ENCODE measurements at places on chromosomes 5 and 9.
A peak's percentile ranks its signal among the peaks of the same experiment; 100 is the strongest.

DNA sequence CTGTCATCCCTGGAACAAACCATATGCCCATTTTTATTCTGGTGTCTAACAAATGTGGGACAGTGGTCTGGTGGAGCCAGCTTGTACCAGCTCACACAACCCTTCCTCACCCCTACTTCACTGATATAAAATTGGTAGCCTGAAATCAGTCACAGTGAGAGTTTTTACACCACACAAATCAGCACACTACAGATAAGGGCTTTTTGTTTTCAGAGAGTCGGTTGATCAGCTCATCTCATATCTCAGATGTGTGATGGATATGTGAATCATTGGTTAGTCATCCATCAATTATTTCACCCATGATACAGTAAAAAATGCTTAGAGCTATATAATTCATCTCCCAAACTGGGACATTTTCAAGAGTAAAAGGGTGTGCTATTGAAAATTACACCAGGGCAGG is 529.2 kb downstream of the EBF1 start:
- DNase-seq: no peak

DNA sequence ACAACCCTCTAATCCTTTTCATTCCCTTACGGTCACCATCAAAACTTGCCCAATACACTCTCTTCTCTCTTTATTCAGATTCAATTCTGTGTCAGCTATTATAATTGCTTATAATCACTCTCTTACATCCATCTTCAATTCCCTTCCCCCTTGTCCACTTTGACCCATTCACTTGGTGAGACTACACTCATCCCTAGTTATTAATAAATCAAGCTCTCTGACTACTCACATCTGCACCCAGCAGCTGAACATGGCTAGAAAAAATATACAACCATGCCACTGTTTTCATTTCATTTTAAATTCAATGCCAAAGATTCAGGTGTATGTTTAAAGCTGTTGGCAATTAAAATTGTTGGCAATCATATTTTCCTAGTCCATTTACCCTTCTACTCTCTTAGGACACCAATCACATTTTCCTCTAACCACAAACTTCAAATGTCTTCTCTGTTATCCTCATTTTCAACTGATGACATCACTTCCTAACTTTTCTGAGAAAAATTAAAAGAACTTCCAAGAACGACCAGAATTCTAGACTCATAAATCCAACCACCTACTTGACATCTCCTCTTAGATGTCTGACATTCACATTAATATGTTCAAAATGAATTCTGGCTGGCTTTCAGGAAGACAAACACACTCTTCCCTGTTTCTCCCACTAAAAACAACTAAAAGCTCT is 5.5 kb downstream of the C5orf15 start:
- no peak for DNase-seq

GRCh38 chr5:6518298-6519057 is 69.8 kb downstream of the UBE2QL1 start:
- DNase-seq: no peak

GRCh38 chr9:78441396-78441795 is 144.5 kb downstream of the PSAT1 start:
- no peak for DNase-seq

DNA sequence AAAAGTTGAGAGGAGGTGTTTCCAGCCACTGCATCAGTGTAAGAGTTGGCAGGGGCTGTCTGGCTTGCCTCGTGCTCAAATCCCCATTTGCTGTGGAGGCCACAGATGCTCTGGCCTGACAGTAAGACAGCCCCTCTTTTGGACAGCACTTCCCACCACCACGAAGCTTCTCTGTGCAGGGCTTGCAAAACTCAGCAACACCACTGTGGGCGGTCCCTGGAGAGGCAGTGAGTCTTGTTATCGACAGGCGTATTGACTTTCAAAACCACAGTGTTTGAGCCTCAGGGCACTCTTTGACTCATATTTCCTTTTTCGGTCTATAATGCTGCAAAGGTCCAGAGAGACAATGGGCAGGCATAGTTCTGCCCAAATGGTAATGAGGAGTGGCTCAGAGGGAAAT is 539.5 kb downstream of the EBF1 start:
- no peak for DNase-seq

DNA sequence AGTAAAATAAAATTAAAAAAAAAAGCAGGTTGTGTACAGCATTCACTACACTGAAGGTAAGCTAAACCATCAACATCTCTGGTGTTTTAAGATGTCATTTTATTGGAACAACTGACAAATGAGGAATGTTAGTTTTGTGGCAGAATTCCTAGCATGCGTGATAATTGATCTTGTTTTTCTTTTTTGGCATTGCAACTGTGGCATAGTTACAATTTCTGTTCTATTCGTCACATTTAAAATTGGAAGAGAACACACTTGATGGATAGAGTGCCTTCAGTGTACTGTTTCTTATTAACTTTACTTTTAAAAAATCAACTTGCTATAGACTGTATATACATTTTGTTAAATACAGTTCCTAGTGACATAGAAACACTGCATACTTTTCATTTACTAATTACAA is 43.6 kb upstream of the TNFSF15 start:
- DNase-seq: no peak

GRCh38 chr5:17243287-17244063 is 26.0 kb downstream of the BASP1 start:
- no peak for DNase-seq

GRCh38 chr5:59036274-59036961 is 453.5 kb downstream of the RAB3C start:
- DNase-seq: peak; percentile 19

- no peak for DNase-seq
These were observed 246.6 kb downstream of the DEPDC1B start for GRCh38 chr5:60453186-60453976.

GRCh38 chr5:5100635-5101034 is 39.5 kb upstream of the ADAMTS16 start:
- DNase-seq: no peak

DNA sequence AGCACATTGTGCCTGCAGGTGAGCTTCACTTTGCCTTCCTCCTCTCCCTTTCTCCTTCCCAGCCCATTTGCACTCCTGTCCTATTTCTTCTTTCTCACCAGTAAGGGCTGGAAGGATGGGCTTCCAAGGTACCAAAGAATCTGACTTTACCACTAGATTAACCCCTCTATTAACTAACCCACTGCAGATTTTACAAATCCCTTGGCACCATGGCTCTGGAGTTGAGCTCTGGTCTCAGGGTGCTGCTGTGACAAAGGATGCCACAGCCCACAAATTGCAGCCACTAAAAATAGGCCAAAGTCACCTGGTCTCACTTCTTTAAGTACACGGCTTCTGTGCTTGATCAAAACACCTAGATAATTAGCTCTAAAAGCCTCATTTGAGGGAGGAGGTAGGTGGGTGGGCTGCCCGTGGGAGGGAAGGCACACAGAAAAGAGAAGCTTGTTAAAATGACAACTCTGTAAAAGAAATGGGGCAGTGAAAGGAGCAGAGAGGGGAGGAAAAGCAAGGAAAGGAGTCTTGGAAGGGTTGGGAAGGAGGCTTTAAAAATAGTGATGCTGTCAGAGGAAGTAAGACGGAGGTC is 327.4 kb downstream of the DRD1 start:
- DNase-seq: no peak

DNA sequence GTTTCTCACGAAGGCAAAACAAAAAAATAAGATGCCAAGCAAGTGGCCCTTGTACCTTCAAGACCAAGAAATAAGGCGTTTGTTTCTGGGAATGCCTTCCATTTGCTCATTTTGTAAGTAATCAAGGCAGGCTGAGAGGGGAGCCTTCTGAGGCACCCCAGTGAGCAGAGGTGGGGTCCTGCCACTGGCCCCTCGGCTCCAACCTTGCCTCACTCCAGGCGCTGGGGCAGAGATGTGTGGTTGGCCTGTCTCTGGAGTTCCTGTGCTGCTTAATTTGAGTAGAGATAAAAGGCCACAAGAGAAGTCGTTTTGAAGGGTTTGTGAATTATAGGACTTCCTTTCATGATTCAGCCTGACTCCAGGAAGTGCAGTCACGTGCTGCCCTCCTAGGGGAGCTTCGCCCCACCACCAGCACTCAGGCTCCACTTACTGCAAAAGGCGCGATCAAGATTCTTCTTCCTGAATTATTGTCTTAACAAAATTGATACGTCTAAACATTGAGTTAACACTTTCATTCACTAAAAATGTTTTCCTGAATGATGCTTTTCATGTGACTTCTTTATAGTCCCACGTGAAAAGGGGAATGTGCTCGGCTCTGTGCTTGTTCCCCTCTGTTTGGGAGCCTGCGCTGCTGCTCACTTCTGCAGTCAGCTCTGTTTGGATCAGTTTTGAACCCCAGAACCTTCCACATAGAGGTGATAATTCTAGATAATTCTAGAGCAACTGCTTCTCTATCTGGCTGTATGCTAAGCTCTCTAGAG is 13.7 kb downstream of the SYK start:
- DNase-seq: no peak

DNA sequence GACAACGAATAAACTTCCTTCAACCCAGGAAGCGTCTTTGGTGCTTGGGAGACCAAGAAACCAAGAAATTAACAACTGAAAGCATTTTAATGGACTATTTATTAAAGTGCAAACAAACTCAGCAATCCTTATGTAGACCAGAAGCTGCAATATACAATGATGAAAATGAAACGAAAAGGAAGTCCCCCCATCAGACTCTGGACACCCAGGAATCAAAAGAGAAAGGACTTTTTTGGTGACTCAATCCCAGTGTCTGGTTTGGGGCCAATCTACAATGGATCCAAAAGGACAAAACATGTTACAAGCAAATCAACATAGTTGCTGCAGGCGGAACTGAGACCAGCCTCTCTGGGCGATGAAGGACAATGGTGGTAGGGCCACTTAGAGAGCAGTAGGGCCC is 39.5 kb downstream of the C9orf152 start:
- DNase-seq: no peak

- DNase-seq: peak; percentile 67
These were observed at the start of gene COMMD10 for GRCh38 chr5:116084871-116085715. TSS of gene COMMD10 (plus strand) at chr5:116085025.

GRCh38 chr9:9901624-9902023 is 711.2 kb downstream of the PTPRD start:
- DNase-seq: no peak

- no peak for DNase-seq
These were observed 206.1 kb downstream of the TUSC1 start for GRCh38 chr9:25472085-25472607.

- no peak for DNase-seq
These were observed 11.5 kb upstream of the PPP2R2B start for GRCh38 chr5:146890066-146890465.

DNA sequence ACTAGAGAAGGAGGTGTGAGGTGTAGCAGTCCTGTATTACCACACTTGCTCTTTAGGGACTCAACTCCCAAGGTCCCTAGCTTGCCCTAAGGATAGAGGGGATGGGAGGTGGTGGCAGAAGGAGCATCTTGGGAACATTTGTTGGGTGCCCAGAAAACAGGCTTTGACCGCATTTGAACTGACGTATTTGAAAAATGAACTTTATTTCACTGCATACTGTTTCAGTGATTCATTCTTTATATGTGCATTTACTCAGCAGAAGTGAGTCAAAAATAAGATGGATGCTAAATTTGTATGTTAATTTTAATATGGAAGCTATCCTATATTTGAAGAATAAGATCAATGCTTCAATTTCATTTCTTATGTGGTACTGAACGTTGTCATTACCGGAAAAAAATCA is 18.7 kb downstream of the DMRT3 start:
- DNase-seq: no peak

GRCh38 chr5:174427304-174427703 is 297.1 kb upstream of the MSX2 start:
- no peak for DNase-seq

- peak; percentile 33 for DNase-seq
These were observed 29.9 kb downstream of the CD180 start for GRCh38 chr5:67166460-67167285.

- no peak for DNase-seq
These were observed 2.2 kb downstream of the DUSP1 start for GRCh38 chr5:172768573-172769341.

GRCh38 chr5:157607371-157608161 is 32.0 kb upstream of the ADAM19 start:
- DNase-seq: peak; percentile 55

DNA sequence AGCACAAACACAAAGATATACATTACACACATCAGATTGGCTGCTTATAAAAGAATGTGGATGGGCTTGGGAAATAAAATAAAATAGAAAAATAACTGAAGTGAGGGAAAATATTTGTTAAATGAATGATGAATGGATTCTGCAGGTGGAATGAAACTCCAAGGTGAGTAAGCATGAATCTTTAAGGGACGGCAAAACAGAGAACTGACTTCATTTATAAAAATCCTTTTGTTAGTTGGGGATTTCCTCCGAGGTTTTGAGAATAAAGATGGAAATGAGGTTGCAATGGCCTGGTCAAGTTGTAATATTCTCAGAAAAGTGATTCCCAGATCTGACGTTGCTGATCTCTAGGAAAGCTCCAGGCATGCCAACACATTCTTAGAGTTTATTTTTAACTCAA is 20.9 kb upstream of the SEMA6A start:
- DNase-seq: no peak

- DNase-seq: peak; percentile 34
These were observed 2.2 kb upstream of the ERAP1 start for GRCh38 chr5:96809921-96810320.

- no peak for DNase-seq
These were observed 19.6 kb upstream of the INSL6 start for GRCh38 chr9:5205071-5205470.

DNA sequence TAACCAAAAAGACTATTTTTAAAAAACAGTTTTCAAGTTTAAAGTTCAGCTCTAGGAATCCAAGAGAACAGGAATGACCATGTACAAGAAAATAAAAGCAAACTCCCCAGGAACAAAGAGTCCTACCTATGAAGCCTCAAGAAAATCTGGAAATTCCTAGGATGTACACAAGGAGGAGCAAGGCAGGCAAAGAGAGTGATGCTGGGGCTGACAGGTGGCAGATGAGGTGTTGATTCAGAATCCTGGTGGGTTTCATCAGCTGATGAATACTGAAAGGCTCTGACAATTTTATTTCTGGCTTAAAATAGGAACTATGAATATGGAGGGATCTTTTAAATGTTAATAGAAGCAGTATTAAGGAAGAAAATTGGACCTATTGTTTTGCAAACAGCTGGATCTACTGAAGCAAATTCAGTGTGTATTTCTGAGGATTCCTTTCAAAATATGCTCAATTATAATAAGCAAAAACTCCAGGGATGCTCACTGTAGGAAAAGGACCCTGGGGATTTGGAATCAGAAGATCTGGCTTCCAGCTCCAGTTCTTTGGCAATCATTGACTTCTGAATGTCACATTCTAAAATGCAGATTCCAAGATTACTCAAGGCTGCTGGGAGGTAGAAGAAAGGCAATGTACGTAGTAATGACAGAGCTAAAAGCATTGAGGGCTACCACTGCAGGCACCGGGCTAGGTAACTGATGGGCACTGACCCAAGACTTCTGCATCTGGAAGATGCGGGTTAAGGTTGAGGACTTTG is 28.0 kb upstream of the SH3RF2 start:
- no peak for DNase-seq

- DNase-seq: no peak
These were observed 78.8 kb downstream of the GNA14 start for GRCh38 chr9:77569335-77569734.
